Stimulated activated CD8-positive, alpha-beta memory T cell treated with anti-CD3 and anti-CD28 coated beads, Interleukin-4, amount 100 ng/mL, for 4 hours (primary cell): ENCODE measurements at places on chromosomes 2 and 18.

DNA sequence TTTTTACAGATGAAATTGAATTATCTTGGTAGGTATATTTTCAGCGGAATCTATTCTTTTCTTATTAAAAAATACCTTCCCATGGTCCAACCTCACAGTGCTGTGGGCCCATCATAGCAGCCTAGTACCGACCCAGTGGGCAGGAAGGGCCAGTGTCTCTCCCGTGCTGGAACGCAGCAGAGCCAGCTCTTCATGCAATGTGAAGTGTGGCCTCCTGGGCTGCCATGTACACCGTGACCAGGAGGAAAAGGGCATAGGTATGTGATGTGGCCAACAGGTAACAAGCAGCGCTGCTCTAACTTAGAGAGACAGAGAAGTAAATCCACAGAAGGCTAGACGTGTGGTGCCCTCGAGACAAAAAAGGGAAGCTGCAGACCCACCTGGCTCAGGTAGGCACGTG, 221.1 kb upstream of the SALL3 start:
- DNase-seq: no peak

DNA sequence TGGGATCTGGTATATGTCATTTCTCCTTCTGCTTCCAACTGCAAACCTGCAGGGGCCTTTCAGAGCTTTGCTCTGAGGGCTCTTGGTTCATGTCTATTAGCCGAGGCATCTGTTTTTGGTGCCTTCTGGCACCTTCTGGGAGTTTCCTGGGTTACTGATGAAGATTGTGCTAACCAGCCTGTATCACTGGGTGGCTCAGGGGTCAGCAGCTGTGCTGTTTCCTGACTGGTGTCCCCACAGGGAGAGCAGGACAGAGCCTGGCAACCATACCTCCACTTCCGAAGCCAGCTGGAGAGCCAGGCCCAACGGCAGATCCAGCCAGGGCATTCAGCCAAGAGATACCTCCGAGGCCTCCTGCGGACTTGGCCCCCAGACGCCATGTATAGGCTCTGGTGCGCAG, 17.5 kb downstream of the KIAA2012 start:
- no peak for DNase-seq

GRCh38 chr2:19051203-19051831, 307.1 kb downstream of the OSR1 start:
- DNase-seq: no peak

DNA sequence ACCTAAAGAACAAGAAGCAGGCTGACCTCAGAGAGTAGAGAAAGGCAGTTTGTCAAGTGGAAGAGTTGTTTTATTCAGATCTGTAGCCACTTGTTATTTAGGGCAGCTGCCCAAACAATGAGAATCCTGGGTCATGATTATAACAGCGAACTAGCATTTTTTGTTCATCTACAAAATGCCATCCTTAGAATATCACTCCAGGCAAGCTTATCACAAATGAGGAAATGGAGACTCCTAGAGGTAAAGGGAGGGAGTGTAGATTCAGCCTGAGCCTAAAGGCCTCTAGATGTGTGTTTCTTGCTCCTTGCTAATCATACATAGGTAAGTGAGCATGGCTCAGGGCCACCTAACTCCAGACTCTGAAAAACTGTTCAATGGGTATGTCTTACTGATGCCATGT, 126.1 kb downstream of the HNMT start:
- DNase-seq: no peak

GRCh38 chr2:241138471-241138870, 10.8 kb downstream of the PASK start:
- no peak for DNase-seq

DNA sequence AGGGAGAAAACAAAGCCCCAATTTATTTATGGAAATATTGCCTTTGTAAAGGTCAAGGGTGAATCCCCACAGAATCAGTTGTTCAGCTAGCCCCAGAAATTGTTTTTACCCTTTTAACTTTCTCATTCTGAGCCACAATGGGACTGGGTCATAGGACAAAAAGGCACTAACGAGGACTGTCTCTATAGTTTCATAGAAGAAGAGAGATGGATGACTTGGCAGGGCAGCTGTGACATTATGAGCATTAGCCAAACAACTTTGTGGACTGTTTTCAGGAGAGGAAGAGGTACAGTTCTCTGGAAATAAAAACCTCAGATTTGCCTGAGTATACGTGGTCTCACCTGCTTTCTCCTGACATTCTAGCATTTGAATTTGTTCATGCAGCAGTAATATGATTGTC, 1155.8 kb upstream of the CHAC2 start:
- DNase-seq: no peak

- DNase-seq: no peak
Measured at GRCh38 chr2:239595726-239596125, 194.9 kb upstream of the HDAC4 start.

- no peak for DNase-seq
Measured at GRCh38 chr2:215022418-215022817, 116.0 kb downstream of the ABCA12 start.

GRCh38 chr2:136324966-136325365, 207.0 kb upstream of the CXCR4 start:
- no peak for DNase-seq

DNA sequence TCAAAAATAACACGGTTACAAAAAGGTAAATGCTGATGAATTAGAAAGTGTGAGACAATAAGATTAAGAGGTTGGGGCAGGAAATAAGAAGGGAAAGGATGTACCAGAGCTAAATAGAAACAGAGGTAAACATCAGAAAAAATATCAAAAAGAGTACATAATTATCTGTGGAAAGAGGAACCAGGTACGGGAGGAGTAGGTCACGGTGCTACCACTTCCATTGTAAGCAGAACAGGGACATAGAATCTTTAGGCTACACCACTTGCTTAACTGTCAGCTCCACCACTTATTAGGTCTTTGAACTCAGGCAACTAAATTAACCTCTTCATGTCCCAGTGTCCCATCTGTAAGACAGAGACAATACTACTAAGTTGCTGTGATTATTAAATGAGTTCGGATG, 350.3 kb downstream of the LRATD1 start:
- no peak for DNase-seq

DNA sequence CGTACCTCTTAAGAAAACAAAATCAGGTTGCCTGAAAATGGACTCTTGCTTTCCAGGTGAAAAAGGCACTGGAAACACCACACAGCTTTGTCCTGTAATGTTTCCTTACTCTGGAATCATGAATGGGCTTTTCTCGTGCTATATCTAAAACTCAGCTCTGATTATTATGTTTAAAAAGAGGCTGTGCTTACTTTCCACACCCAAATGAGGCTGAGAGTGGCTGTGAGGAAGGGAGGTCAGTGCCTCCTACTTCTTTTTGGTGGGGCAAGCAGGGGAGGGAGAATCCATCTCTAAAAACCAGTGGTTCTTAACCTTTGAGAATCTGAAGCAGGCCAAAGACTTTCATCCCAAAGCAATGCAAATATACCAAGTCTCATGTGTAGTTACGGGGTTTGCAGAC, 148.6 kb downstream of the FAM210A start:
- no peak for DNase-seq

GRCh38 chr18:57697426-57697825, 75.8 kb upstream of the NARS1 start:
- no peak for DNase-seq
